NCI-H2227 treated with DMSO at 0.1 percent for 48 hours (cell line): ENCODE measurements at places on chromosomes 3 and 15.
A peak's percentile ranks its signal among the peaks of the same experiment; 100 is the strongest.

GRCh38 chr3:120821426-120821825, 78.9 kb downstream of the GTF2E1 start:
- DNase-seq: no peak

- peak; percentile 6 for DNase-seq
Measured at GRCh38 chr3:184748219-184749135, 36.6 kb upstream of the MAGEF1 start.

- peak; percentile 6 for DNase-seq
Measured at GRCh38 chr3:51669241-51670052, 1.6 kb upstream of the TEX264 start.

- DNase-seq: no peak
Measured at GRCh38 chr3:194133661-194134230, 2.2 kb upstream of the HES1 start.

DNA sequence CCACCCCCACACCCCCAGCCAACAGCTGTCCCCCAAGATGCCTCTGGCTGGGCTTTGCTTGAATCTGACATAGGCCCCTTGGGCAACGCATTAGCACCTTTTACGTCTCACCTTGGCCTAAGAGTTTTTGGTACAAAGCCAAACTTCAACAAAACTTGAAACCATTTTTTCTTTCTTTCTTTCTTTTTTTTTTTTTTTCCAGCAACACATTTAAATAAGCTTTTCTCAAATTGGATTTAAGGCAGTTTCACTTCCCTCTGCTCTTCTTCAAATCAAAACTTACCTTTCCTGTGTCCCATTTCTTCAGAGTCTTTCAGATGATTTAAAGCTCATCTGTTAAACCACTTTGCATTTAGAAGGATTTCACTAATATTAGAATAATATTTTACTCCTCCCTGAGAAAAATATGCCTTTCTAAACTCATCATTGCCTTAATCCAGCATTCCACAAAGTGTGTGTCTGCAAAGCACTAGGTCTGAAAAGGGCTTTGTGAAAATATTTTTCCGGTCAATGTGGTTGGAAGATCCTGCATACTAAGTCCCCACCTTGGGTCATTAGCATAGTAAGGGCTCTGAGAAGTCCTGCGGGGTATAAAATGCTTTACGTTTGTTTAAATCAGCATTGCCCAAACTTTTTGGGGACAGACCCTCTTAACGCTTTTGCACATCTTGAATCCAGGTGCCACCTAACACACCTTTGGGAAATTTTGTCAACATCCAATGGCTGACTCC, 217.0 kb downstream of the TLE3 start:
- DNase-seq: no peak

- no peak for DNase-seq
Measured at GRCh38 chr3:14503706-14504065, 36.5 kb downstream of the GRIP2 start.

DNA sequence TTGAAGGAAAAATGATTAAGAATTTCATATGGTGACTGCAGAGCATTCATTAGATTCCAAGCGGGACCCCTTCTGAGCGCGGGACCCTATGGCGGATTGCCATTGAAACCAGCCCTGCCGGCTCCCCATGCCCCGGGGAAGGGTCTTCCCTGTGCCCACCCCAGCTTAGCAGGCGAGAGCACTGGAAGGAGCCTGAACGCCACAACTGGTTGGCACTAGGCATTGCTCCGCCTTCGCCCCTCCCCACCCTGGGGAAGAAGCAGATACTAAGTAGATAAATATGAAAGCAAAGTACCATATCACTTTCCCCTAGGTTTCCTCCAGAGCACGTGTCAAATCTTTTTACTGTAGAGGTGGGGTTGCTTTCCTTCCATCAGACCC, 70.7 kb downstream of the CYP19A1 start:
- no peak for DNase-seq

- no peak for DNase-seq
Measured at GRCh38 chr15:91954292-91954691, 100.8 kb downstream of the SLCO3A1 start.

DNA sequence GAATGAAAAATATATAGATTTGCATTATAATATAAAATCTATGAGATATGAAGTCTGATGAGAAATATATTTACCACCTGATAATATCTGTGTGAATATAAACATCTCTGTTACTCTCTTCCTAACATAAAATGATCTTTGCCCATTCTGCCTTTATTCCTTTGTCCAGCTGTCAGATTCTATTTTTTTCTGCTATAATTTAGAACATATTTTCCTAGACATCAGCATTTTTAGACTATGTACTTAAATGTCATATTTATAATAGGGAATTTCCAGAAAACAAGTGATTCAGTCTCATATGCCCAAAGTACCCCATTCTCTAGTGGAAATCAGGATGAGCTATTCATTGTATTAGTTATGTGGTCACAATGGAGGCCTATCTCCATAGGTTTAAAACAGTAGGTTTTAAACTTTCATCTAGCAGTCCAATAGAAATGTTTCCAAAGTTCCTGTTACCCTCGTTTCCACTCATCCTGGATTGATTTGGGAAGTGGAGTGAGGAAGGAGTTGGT, 83.3 kb downstream of the FILIP1L start:
- DNase-seq: no peak

- DNase-seq: peak; percentile 39
Measured at GRCh38 chr15:58490086-58490887, 58.5 kb downstream of the LIPC start.

DNA sequence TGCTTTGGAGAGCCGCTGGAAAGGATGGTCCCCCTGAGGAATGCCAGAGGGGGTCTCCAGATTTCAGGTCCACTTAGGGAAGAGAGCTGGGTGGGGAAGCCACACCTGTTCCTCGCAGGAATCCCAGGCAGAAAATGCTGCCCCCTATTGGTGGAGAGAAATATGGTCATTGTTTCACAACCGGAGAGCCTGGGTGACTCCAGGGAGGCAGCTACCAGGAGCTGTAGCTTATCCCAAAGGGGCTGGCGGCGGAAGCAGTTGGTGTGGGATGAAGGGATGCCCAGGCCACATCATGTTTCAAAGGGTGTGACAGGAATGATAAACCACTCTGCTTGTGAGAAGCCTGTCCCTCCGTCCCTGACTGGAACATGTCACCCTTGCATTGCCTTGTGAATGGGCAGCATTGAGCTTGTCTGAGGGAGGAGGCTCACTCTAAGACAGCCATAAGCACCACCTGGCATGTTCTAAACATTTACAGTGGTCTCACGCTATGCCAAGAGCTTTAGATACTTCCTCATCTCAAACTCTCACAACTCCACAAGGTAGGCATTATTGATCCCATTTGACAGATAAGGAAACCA, 34.5 kb downstream of the POMGNT2 start:
- DNase-seq: no peak

DNA sequence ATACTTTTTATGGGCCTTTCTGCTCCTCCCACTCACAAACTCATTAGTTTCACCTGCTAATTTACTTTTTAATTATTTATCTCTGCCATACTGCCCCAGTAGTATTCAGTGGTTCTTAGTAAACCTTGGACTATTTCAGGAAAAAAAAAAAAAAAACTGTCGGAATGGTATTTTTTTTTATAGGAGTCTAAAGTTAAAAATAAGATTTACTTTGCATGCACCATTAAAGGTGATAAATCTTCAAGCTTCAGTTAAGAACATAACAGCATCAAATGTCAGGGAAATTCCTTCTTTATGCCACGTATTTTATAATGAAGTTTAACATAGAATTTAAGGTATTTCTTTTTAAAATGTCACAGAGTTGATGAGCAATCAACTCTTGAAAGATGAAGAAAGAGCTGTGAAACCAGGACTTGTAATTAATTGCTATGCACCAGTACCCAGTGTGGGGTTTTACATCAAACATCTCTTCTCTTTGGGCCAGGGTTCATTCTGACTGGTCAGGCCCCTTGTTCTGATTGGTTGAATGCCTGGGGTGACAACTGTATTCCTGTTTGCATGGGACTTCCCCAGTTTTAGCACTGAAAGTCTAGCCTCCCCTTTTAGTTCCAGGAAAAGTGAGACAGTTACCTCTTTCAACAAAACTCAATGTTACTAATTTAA, 40.3 kb upstream of the PTPRG start:
- no peak for DNase-seq

DNA sequence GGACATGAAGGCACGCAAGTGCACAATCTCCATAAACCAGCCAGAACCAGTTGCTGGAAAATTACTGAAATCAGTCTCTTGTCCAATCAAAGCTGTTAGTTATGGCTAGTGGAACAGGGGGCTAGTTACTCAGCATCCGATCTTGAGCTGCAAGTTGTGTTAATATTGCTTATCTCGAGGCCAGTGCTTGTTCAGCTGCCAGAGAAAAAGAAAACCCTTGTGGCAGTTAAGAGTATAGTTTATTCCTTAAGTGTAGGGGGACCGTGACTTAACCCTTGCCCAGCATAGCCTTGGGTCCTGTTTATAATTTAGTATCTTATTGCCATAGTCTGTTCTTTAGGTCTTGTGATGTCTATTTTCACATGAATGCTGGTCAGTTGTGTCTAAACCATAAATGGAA, 268.5 kb downstream of the CD47 start:
- DNase-seq: no peak

- peak; percentile 29 for DNase-seq
Measured at GRCh38 chr3:45462522-45463265, 74.3 kb downstream of the LARS2 start.

DNA sequence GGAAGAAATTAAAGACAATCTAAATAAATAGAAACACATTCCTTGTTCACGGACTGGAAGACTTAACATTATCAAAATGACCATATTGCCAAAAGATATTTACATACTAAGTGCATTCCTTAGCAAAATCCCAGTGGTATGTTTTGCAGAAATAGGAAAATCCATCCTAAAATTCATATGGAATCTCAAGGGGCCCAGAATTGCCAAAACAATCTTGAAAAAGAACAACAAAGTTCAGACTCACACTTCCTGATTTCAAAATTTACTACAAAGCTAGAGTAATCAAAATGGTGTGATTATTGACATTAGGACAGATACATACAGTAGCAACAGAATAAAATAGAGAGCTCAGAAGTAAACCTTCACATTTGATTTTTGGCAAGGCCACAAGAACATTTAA, 515.5 kb downstream of the OCA2 start:
- DNase-seq: no peak

GRCh38 chr15:89021224-89021623, 67.0 kb upstream of the ABHD2 start:
- DNase-seq: no peak
